ENCODE measurements at places on chromosomes 1 and 21.

DNA sequence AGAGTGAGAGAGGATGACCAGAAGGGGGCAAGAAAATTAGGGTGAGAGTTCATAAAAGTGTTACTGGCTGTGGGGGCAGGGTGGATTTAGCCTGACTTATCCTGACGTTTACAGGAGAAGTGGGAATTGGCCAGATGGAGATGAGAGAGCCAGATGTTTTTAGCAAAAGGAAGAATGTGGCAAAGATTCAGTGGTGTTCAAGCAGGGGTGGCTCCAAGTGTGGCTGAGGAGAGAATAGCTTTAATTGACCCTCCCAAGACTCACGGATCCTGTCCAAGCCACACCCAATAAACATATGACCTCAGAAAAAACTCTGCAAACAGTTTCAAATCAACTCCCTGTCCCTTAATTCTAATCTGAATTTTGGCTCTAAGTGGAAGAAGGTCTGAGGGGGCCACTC lies 35.2 kb upstream of the EDEM3 start:
- DNase-seq = no peak

- no peak for DNase-seq
Observed at GRCh38 chr1:185284533-185285276, 32.3 kb downstream of the IVNS1ABP start.

- DNase-seq = no peak
Observed at GRCh38 chr1:150192012-150192411, 42.3 kb downstream of the PLEKHO1 start.

DNA sequence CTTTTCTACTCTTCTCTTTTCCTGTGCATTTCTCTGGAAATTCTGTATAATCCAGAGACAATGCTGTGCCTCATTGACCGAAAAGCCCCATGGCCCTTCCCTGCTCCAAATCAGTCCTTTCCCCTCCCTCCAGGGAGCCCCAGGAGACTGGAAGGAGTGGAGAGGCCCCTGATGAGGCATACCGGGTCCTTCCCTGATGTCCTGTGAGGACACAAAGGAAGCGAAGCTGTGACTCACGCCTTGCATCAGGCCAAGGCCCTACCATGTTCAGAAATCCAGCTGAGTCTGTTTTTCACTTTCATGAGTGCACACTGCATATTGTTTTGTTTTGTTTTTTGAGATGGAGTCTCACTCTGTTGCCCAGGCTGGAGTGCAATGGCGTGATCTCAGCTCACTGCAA lies 38.7 kb upstream of the BECN2 start:
- DNase-seq = peak; percentile 87

GRCh38 chr1:179079113-179079761 lies 2.6 kb upstream of the TOR3A start:
- peak; percentile 84 for DNase-seq

- DNase-seq = no peak
Observed at GRCh38 chr1:185512442-185512841, 195.4 kb upstream of the IVNS1ABP start.

- no peak for DNase-seq
Observed at GRCh38 chr1:150987924-150988323, 5.8 kb downstream of the ANXA9 start.

DNA sequence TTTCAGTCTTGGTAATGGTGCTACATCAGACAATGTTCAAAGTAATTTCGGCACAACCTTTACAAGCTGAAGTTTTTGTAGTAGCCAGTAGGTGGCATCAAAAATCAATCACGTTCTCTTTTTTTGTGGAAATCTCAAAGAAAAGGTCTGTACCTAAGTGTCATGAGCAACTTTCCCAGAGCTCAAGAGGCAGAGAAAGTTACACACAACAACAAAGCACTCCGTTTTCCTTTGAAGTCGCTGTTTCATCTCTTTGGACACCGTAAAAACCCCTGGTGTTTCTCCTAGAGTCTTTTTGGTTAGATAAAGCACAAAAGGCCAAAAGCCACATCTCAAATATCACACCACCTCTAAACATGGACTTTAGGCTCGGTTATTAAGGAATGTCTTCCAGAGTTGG lies 131.6 kb downstream of the LHX8 start:
- DNase-seq = peak; percentile 48

- DNase-seq = no peak
Observed at GRCh38 chr21:28655471-28655870, 337.2 kb downstream of the LTN1 start.

GRCh38 chr21:16517383-16517782 lies 787.6 kb downstream of the USP25 start:
- DNase-seq = no peak

DNA sequence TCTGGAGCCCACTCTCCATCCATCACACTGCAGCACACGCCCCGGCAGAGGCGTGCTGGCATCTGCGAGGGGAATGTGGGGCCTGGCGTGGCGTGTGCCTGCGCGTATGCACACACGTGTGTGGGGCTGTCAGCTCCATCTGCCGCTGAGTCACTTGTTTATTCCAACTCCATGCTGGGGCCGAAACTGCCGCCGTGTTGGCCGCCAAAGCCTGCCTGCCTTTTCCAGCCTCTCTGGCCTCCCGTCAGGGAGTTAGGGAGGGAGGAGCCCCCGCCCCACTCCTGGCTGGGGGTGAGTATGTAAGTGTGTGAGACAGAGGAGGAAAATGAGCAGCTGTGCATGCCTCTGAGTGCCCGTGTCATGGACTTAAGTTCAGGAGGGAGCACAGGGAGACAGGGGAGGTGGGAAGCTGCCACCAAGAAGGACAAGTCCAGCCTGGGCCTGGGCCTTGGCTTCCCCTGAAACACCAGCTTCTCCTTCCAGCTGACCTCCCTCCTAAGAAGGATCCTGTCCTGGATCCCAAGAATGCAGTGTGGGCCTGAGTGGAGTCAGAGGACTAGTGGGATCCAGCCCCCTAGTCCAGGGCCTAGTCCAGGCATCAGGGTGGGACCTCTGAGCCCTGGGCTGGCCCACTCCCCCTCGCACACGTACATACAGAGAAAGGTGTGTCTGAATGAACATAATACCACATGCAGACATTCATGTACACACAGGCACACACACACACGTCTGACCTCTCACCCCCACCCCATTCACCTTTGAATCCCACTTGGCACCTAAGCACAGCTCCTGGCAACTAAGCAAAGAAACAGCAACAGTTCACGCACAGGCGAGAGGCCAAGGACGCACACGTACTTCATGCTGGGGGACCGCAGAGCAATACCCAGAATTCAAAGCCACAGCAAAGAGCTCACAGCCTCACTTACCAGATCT lies 24.7 kb downstream of the MEF2D start:
- DNase-seq = no peak

GRCh38 chr1:208206092-208206698 lies 38.0 kb downstream of the PLXNA2 start:
- DNase-seq = no peak

GRCh38 chr1:167043752-167044488 lies 46.3 kb downstream of the GPA33 start:
- peak; percentile 54 for DNase-seq

DNA sequence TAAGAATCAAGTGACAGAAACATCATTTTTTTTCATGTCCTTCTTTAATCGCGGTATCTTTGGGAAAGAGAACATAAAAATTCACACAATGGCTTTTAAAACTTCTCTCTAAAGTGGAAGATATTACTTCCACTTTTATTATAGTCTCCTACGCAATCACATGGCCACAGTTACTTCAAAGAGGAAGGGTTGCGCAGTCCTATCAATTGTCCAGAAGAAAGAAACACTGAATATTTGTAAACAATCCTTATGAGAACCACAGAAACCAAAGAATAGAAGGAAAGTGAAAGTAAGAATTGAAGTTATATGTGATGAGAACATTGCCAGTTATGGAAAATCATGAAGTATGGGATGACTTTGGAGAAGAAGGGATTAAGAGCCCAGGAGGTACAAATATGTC lies 32.6 kb downstream of the CFH start:
- DNase-seq = peak; percentile 48

DNA sequence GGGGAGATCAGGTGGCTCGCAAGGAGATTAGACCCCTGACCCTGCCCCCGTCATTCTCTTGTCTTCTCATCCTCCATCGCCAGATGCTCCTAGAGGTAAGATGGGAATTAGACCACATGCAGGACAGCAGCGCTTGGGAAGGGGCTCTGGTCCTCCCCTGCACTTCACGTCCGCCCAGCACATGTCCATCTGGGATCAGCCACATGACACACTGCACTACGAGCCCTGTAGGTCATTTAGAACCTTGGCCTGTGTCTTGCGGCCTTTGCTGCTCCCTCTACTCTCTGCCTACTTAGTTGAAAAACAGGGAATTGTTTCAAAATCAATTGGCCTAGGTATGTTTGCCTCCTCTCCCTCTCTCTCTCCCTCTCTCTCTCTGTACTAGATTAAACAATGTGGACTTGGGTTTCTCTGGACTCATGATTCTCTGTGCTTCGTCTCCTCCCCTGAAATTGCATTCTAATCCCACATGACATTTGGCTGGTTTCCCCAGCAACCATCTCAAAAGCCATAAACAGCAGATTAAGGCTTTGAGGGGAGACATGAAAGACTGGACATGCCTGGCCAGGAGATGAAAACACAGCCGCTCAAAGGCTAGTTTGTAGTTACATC lies 3.8 kb upstream of the NCMAP start:
- no peak for DNase-seq

DNA sequence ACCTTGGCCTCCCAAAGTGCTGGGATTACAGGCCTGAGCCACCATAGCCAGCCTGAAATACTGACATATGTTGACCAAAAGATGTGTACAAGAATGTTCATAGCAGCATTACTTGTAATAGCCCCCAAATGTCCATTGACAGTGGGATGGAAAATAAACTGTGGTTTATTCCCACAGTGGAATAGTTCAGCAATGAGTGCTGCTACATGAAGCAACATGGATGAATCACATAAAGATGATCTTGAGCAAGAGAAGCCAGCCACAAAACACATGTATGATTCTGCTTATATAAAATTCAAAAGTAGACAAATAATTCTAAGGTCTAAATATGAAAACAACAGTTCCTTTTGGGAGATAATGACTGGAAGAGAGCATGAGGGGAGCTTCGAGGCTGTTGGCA lies 9.1 kb upstream of the CREG1 start:
- peak; percentile 53 for DNase-seq

GRCh38 chr1:45568421-45568820 lies 15.4 kb upstream of the NASP start:
- no peak for DNase-seq

GRCh38 chr1:25193229-25193628 lies 39.1 kb downstream of the SYF2 start:
- DNase-seq = no peak

All from suppressor macrophage treated with lipopolysaccharide for 1 hour (primary cell).